Activated CD4-positive, alpha-beta T cell treated with anti-CD3 and anti-CD28 coated beads, Interleukin-2, amount 50 U/mL, for 1 hour (primary cell): ENCODE measurements at places on chromosomes 11 and 22.

- DNase-seq, result peak; percentile 32
Observed at GRCh38 chr11:11243590-11244469, 109.2 kb downstream of the CSNK2A3 start.

DNA sequence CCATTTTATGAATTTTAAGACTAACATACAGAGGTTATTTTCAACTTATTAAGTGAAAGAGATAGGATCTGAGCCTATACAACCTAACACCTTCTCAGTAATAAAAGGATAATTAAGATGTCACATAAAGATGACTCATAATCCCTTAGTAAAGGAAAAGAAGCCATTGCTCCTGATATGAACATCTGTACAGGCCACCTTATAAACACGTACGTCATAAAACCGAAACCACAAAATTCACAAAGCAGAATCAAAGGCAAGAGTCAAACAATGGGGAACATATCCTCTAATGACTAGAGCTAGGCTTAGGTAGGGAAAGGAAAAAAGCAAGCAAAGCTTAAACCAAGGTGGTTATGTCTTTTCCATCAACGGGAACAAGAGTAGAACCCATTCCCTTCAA, 103.5 kb downstream of the KCNA4 start:
- no peak for DNase-seq

- DNase-seq, result no peak
Observed at GRCh38 chr11:35683728-35684339, 21.3 kb downstream of the TRIM44 start.

GRCh38 chr22:27205492-27206373, 548.3 kb downstream of the MIAT start:
- no peak for DNase-seq

DNA sequence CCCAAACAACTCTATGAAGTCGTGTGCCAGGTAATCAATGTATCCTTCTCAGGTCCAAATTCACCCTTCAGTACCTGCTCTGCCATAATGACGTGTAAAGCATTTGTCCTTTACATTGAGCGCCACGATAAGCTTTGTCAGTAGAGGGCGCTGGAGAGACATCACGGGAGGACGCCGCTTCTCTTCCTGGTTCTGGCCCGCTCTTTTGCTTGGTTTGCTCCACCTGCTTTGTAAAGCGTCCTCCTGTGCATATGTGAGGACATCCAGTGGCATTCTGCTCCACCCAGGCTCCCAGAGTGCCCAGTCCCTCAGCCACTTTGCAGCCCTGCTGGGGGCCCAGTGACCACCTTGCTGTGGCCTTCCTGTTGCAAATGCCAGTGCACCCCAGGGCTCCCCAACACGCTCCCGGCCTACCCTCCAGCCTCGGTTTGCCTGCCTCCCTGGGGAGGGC, 61.1 kb downstream of the WT1 start:
- peak; percentile 2 for DNase-seq

DNA sequence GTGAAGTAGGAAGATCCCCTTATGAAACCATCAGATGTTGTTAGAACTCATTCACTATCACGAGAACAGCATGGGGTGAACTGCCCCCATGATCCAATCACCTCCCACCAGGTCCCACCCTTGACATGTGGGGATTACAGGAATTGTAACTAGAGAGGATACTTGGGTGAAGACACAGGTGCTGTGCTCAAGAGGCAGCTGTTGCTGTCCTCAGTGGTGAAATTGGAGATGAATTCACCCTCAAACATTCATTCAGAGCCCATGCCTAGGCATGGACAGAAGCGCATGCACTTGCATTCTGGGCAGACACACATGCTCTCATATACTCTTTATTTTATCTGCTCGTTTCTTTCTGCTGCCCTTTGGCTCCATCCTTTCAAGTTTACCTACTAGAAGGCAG, 385.0 kb downstream of the INSC start:
- DNase-seq, result no peak

GRCh38 chr11:100965346-100965745, 164.3 kb downstream of the PGR start:
- DNase-seq, result no peak

GRCh38 chr22:30439836-30440235, 14.3 kb downstream of the MTFP1 start:
- DNase-seq, result no peak

GRCh38 chr22:40406063-40406890, 35.9 kb downstream of the SGSM3 start:
- DNase-seq, result no peak

GRCh38 chr11:7473717-7474116, 11.6 kb upstream of the OLFML1 start:
- no peak for DNase-seq

DNA sequence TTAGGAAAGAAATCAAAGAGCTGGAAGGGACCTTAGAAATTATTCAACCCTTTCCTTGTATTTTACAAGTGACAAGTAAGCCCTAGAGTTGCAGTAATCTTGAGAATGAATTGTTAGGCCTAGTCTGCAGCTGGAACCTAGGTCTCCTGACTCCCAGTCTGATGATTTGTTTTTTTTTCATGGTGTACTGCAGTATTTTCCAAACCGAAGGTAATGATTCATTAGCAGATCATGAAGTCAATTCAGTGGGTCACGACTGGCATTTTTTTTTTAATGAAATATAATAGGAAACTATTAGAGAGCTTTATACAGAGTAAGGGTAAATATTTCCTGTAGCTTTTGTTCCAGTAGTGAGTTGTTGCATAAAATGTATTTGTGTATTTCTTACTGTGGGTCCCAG, 42.8 kb downstream of the EXT2 start:
- no peak for DNase-seq

DNA sequence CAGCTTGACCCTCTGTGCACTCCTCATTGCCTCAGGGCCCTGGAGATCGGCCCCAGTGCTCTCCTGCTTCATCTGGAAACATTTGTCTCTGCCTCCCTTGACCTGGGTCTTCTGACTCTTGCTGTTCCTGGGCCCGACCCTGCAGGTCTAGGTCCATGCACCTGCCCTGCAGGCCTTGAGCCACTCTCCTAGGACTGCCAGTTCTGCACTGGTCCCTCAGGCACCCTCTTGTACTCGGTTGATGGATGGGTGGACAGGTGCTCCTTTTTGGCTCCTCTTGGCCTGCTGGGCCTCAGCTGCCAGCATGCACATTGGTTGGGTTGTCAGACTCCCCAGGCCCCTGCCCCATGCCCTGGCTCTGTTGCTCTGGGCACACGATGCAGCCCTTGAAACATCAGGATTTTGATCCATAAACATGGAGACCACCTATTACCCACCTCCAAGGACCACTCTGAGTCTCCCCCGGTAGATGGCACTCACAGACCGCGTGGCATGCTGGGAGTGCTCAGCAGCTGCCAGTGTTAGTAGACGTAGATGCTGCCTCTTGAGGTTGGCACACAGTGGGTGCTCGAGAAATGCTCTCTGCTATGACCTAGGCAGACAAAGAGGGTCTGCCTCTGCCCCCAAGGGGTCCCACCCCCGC, 20.2 kb upstream of the ACR start:
- no peak for DNase-seq

DNA sequence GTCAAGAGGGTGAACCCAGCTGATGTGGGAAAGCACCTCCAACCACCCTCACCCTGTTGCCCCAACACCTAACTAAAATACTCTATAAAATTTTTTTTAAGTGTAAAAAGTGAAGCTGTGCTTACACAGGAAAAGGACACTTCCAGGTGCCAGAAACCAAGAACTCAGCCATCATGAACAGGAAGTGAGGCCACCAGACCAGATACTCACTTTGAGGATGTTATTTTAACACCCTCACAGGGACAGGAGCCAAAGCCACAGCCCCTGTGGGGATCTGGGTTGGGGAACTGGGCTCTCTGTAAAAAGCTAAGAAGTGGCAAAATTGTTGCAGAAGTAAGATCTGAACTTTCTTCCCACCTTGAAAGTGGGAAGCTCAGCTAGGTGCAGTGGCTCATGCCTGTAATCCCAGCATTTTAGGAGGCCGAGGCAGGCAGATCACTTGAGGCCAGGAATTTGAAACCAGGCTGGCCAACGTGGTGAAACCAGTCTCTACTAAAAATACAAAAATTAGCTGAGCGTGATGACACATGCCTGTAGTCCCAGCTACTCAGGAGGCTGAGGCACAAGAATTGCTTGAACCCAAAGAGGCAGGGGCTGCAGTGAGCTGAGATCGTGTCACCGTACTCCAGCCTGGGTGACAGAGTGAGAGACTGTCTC, 3.8 kb downstream of the RSPH14 start:
- peak; percentile 28 for DNase-seq

GRCh38 chr11:36186340-36187175, 102.7 kb downstream of the COMMD9 start:
- no peak for DNase-seq

GRCh38 chr11:102316346-102316904, 859 bp upstream of the BIRC3 start:
- no peak for DNase-seq

DNA sequence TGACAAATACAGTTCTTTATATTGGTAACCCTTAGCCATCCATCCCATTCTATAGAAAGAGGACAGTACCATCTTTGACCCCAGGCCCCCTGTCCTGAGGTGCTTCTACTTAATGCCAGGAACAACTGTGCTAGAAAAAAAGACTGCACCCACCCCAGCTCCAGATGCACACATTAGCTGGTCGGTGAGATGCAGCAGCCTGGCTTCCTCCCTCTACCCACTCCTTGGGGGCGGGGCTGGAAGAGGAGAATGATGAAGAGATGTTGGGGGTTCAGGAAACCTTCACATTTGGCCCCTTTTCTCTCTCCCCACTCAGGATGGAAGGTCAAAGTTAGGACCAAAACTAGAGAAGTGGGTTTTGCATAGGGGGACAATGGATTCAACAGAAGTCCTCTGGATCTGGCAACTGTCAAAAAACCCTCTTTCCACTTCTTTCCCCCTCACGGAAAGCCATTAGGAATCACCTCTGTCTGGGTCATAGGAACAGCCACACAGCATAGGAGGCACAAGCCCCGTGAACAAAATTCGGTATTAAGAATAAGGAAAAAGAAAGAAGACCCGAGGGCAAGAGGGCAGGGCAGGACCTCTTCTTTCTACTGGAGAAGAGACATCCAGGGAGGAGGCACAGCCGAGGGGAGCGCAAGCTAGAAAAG, 755 bp downstream of the NRIP3 start:
- no peak for DNase-seq

DNA sequence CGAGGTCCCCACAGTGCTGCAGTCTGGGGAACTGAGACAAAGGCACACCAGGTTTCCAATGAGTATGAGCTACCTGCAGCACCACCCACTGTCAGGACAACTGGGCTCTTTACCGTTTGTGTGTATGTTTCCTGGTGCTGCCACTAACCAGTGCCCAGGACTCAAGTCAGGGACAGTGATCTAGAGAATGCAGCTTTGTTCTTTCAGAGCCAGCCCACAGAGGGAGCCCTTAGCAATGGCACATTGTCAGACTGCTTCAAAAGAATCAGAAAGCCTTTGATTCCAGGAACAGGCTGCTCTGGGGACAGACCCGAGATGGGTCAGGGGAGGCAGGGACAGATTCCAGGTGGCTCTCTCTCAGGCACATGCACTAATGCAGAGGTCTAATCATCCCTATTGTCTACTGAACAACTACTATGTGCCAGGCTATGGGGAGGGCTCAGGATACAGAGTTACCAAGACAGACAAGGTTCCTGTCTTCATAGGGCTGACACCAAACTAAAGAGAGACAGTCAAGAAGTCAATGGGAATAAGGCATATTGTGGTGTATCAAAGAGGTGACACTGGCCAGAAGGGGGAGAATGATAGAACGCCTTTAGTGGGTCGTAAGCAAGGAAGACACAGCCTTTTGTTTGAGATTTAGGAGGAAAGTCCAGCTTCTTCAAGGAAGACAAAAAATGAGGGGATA, 103.7 kb downstream of the VPREB1 start:
- DNase-seq, result no peak

DNA sequence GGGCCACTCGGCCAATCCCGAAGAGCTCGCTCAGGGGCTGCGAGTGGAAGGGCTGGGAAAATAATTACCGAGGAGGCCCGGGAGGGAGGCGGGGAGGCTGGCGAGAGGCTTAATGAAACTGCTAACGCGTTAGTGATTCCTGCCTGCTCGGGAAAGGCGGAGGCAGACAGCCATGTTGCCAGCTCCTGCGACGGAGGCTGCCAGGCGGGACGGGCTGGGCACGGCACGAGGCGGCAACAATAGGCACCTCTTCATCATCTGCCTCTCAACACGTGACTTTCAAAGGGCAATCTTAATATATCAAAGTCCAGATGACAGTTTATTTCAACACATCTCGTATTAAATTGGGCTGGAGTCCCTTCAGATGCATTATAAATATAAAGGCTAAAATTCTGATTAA, 68.0 kb upstream of the TCF20 start:
- DNase-seq, result no peak

GRCh38 chr11:44604171-44604581, 38.7 kb downstream of the CD82 start:
- no peak for DNase-seq

- no peak for DNase-seq
Observed at GRCh38 chr11:111886844-111887243, 7.5 kb downstream of the CFAP68 start.
